Pancreas (tissue), 10 donors: ENCODE measurements at places on chromosomes 4 and X.

- no peak for DNase-seq
Measured at GRCh38 chr4:40998675-40999358, 215.5 kb downstream of the APBB2 start.

DNA sequence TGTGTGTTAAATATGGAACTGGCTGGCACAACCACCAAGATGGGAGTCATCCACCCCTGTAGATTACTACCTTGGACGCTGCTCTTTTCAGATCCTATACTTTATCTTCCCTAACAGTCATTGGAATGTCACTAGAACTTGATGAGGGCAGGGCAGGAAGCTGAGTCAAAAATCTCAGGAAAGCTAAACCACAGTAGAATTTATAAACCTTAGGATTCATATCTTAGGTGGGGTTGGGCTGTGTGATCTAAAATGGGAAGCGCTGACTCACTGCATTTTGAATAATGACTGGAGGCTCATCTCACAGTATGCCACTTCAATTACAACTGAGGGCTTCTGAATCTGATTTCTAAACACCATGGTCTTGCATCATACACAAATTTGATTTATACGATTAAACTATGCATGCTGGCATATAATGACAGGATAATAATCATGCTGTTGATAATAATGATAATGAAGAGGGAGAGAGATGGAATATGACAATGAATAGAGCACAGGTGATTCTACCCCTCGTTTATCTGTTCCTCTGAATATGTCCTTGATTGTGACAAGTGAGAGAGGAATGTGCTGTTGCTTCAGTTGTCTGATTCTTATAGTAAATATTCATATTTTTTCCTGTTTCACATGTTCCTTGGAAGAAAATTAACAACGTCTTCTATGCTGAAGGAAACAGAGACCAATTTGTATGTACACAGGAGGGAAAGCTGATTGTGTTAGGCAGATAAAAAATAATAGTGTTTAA lies 270.3 kb upstream of the HS3ST1 start:
- no peak for DNase-seq

DNA sequence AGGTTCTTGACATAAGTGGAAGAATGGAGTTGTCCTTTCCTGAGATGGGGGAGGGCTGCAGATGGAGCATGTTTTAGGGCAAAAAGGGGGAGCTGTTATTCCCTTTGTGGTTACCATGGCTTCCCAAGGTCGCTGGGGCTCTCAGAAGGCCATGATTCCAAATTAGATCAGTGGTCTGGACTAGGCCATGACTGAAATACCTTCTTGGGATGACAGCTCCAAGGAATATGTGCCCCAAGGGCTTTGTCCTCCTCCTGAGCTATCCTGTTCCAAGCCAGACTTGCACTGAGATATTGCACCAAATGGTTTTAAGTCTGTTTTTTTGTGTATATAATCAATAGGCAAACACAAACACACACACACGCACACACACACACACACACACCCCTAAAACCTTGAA lies 3.0 kb upstream of the RBPJ start:
- DNase-seq, result no peak

DNA sequence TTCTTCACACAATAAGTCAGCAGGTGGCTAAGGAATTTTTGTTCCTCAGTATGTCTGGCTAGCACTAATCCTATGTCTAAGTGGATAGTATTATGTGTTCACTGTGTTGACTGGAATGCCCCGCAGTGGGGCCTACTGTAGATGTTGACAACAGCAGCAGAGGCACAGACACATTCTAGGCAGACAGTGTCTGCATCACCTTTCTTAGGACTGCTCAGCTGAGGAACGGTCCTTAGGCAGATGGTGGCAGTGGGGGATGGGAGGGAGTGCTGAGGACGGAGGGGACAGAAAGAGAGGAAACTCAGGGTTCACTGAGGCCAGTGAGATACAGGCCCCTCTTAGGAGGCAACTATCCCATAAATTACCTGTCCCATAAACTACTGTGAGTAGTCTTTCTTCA lies 44.6 kb upstream of the LEF1 start:
- DNase-seq, result no peak

GRCh38 chrX:26295425-26295824 lies 79.5 kb downstream of the MAGEB5 start:
- no peak for DNase-seq

DNA sequence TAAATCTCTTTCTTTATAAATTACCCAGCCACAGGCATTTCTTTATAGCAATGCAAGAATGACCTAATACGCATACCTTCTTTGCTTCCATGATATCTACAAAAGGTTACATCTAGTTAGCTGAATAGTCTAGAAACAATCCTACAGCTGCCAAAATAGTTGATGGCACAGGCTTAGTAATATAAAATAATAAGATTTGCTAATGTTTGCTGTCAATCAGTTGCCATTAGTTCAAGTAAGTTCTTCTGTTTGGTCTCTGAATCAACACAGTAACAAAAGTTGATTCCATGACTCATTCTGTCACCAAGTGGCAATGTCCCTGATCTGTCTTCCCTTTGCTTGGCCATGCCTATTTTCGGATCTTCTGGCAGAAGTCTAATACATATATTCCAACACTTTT lies 470.2 kb downstream of the SPRY1 start:
- no peak for DNase-seq

- no peak for DNase-seq
Measured at GRCh38 chr4:138178566-138178965, 63.6 kb downstream of the SLC7A11 start.
